Suprapubic skin (tissue), 4 donors: ENCODE measurements at places on chromosomes 2 and 18.

- peak; percentile 84 for DNase-seq
These were observed 866 bp downstream of the CRIM1 start for GRCh38 chr2:36356298-36356989.

- DNase-seq = no peak
These were observed 543 bp upstream of the STARD7 start for GRCh38 chr2:96209011-96209728.

- DNase-seq = no peak
These were observed 104.4 kb downstream of the ASXL3 start for GRCh38 chr18:33682436-33682835.

- DNase-seq = no peak
These were observed 592 bp downstream of the ME2 start for GRCh38 chr18:50879302-50880118.

- DNase-seq = no peak
These were observed 1.4 kb downstream of the MYO7B start for GRCh38 chr2:127536707-127537541.

GRCh38 chr2:147424766-147425165 is 420.1 kb upstream of the ACVR2A start:
- no peak for DNase-seq

DNA sequence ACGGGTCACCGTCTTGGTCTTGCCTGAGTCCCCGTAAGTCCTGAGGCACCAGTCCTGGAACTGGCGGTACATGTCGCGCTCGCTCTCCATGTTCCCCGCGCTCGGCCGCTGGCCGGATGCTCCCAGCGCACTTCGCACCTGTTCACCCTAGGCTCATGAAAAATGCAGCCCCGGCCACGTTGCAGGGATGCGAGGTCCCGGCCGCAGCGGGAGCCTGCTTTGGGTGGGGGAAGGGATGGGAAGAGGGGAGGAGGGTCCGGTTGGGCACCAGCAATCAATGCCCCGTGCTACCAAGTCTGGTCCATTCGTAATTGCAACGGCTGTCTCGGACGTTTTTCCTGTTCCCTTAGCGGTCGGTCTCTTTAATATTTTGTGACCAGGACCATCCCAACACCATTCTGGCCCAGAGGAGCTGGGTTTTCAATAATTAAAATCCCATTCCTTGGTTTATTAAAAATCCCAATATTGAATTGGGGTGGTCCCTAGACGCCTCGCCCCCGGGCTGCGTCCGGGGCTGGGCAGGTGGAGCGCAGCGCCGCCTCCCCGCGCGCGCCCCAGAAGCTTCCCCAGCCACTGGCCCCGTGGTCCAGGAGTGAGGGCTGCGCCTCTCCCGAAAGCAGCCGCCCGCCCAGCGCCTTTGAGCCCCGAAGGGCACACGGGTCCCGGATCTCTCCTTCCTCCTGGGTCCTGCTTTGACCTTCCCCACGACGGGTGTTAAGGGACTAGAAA is 1.4 kb downstream of the NOL4 start:
- DNase-seq = no peak

- DNase-seq = no peak
These were observed 919 bp downstream of the SF3B1 start for GRCh38 chr2:197433780-197434438.

DNA sequence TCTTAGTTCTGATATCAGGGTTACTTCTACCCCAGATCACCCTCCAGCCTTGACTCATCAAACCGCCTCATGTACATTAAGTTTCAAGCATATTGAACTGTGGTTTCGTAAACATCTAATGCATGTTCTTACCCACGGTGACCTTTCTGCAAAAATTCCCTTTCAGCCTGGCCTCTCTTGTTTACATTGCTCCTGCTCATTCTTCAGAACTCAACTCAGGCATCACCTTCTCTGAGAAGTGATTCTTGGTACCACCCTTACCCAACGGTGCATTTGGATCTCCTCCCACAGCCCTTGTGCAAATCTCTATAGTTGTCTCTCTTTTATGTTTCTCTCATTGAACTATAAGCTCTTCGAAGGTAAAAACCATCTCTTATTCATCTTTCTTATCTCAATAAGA is 503.1 kb upstream of the PKDCC start:
- DNase-seq = no peak

DNA sequence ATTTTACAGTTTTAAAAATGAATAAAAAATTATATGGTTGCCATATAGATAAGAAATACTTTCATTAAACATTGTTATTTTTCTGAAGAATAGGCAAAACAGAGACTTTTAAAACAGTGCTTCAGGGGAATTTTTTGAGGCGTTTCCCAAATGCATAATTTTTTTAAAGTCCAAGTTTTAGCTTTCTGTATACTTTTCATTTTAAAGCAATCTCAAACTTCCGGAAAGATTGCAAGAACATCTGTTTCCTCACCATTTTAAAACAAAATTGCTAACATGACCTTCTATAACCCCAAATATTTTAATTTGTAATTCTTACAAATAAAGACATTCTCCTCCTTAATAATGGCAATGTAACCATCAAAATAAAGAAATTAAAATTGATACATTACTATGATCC is 15.1 kb upstream of the MBD2 start:
- DNase-seq = no peak

GRCh38 chr2:140814141-140814540 is 1316.7 kb downstream of the LRP1B start:
- DNase-seq = no peak

DNA sequence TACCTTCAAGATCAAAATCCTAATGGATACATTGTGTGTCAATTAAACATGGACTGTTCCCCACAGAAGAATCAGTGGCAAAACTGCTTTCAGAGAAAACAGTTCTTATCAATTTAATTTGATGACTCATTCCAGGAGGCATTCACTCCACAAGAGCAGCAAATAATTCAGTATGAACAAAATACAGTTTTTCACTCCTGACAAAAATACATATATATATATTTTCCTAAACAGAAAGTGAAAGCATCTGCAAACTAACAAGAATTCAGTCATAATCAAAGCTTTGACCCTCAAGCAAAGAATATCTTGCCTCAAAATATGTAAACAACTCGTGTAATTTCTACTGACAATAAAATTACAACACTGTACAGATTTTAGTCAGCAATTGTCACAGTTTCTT is 685.1 kb upstream of the SLC8A1 start:
- no peak for DNase-seq

DNA sequence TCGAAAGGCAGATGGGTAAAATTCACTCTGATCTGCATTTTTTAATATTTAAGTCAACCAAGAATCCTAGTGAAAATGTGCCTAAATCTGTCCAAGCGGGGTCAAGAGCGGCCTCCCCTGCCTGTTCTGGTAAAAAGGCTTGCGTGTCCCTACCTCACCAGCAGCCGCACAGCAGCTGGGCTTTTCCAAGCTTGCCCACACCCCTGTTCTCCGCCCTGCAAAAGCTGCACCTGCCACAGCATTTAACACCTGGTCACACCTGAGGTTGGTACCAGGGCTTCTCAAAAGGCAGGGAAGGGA is 25.8 kb upstream of the TMEM182 start:
- DNase-seq = no peak

- no peak for DNase-seq
These were observed 82.9 kb downstream of the DYNAP start for GRCh38 chr18:54673936-54674335.

- DNase-seq = no peak
These were observed 65.6 kb downstream of the CYP26B1 start for GRCh38 chr2:72082021-72082601.

- DNase-seq = no peak
These were observed 78.2 kb downstream of the INPP4A start for GRCh38 chr2:98522854-98523253.

GRCh38 chr2:70516596-70516995 is 37.0 kb downstream of the TGFA start:
- DNase-seq = no peak

DNA sequence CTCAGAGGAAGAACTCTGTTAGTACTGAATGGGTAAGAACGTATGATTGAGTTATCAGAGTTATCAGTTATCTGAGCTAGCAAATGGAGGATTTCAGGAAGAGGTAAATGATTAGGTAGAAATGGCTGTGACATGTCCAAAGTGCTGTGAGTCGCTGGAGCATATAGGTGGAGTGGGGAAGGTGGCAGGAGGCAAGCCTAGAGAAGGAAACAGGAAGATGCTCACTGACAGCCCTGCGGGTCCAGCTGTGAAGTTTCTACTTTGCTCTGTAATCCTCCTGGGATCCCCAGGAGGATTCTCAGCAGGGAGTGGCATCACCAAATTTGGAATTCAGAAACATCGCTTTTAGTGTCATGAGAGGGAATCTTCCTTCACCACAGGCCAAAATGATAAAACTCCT is 52.0 kb downstream of the GYPC start:
- DNase-seq = no peak

DNA sequence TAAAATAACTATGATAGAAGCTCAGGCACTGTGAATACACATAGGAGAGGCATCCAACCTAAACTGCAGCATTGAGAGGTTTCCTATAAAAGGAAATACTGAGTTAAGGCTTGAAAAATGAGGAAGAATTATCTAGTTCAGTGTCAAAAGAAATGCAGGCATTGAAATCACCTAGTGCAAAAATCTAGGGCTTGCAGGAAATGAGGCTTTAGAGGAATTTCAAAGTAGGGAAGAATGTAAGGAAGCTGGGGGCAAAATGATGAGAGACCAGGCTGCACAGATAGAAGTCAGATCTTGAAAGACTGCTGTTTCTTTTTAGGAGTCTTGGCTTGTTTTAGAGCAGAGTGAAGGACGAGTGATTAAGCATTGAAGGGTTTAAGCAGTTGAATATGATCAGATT is 28.1 kb upstream of the SCYGR2 start:
- DNase-seq = no peak

DNA sequence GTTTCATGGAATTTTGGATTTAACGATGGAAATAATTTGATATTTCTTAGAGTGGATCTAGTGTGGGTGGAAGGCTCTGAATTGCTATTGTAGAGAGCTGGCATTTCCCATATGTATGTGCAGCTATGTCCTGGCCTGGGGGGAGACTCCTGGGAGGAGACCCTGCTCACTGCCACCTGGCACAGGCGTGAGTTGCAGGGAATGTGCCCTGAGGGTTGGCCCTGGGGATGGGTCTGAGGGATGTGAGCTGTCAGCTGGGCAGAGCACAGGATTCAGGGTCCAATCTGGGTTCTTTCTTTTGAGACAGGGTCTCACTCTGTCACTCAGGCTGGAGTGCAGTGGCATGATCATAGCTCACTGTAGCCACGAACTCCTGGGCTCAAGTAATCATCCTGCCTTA is 120.2 kb downstream of the CLIP4 start:
- DNase-seq = peak; percentile 38

GRCh38 chr2:196853301-196854087 is 44.3 kb upstream of the C2orf66 start:
- no peak for DNase-seq

DNA sequence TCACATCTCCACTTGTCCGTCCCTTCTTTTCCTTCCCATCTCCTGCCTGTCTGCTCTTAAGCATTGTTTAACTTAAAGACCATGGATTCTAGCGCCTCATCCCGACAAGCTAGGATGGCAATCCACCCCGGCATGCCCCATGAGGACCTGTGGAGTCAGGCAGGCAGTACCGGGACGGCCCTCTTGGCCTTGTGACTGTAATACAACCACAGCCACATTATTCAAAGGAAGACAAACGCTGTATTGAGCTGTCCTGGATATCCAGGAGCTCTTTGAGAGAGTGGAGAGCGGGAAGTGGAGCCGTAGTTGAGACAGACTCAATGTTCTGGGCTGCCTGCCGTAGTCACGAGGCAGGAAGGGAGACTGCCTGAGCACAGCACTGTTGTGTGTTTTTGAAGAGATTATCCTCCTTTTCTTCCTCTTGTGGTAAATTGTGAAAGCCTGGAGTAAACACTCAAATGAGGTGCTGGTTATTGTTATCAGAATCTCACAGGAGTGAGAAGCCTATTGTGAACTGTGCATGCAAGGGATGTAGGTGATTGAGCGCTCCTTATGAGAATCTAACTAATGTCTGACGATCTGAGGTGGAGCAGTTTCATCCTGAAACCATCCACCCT is 929.8 kb upstream of the CNTNAP5 start:
- DNase-seq = no peak
